ENCODE measurements at places on chromosomes 16 and 17.

DNA sequence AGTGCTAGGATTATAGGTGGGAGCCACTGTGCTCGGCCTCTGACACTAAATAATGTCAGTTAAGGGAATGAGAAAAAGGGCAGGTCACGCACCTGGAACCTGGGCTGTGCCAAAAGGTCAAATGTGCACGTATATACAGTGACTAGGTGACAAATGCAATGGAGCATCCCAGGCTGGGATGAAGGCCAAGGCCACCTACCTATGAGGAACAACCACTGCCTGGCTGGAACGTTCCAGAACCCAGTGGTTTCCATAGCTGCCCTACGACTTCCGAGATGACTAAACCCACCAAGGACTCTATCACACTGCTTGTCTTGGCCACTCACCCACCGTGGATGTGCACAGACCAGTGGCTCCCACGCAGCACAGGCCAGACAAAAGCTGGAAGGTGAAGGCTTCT is 16.1 kb downstream of the ZNF500 start:
- no peak for DNase-seq

- no peak for DNase-seq
Measured at GRCh38 chr16:72561-73548, at the start of gene RHBDF1. Gene RHBDF1 (minus strand): TSS chr16:72631. CDS start chr16:65015, 7,616 bp downstream.

- no peak for DNase-seq
Measured at GRCh38 chr17:36934692-36935630, 2.3 kb upstream of the LHX1 start.

DNA sequence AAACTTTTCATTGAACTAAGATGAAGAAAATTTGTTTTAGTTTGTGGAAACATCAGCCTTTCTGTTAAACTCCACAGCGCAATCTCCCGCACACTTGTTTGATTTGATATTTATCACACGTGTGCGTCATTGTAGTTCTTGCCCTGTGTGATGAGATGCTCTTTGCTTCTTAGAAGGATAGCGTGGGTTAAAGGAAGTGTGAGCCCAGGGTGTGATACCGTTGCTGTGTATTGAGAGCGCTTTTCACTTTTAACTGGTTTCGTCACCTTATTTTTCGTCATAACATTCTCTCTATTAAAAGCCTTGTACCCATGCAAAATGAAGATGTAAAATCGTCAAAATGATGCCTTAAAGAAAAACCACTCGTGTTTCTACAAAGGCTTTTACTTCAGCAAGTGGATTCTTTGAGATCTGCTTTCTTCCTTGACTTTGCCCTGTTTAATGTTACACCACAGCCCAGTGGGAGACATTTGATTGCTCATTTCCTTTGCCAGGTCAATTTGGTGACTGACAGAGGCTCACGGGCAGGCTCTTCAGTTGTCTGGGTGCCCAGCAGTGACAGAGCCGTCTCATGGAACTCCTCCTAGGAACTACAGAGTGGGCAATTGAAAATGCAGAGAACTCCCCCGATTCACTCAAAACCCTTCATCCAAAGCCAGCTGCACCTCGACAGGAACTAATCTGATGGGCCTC is 61.1 kb downstream of the RPA1 start:
- DNase-seq: no peak

GRCh38 chr16:67100569-67101310 is 9.0 kb upstream of the PHAF1 start:
- no peak for DNase-seq

DNA sequence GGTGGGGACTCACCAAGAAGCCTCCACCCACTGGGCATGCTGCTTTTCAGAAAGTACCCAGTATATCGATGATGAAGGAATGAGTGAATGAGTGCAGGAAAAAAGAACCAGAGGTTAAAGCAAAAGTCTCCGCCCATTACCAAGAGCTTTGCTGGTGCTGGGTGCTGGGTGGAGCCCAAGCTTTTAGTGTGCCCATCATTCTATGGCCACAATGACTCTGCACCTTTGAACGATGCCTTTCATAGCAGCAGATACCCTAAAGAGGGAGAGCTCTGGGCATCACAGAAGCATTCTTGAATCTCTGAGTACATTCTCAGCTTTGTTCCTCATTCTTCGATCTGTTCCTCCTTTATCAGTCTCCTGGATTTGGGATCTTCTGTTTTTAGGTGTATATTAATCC is 450.7 kb upstream of the CCL2 start:
- DNase-seq: no peak

GRCh38 chr17:16927641-16928321 is 44.1 kb downstream of the TNFRSF13B start:
- DNase-seq: no peak

DNA sequence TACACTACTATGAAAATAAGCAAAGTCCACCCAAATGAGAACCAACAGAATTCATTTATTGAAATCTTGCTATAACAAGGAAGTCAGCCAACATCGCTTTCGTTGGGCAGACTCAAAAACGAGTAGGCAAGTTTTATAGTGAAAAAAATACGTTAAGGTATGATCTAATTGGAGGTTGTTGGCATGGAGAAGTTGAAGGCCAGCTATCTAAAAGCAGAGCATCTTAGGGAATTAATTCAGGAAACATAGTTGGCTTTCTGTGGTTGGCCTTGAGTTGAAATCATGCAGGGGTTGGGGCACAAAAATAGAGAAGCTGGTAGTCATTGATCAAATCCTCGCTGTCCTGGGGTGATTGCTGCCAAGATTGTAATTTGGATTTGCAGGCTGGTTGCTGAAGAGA is 118.3 kb downstream of the PPM1E start:
- no peak for DNase-seq

DNA sequence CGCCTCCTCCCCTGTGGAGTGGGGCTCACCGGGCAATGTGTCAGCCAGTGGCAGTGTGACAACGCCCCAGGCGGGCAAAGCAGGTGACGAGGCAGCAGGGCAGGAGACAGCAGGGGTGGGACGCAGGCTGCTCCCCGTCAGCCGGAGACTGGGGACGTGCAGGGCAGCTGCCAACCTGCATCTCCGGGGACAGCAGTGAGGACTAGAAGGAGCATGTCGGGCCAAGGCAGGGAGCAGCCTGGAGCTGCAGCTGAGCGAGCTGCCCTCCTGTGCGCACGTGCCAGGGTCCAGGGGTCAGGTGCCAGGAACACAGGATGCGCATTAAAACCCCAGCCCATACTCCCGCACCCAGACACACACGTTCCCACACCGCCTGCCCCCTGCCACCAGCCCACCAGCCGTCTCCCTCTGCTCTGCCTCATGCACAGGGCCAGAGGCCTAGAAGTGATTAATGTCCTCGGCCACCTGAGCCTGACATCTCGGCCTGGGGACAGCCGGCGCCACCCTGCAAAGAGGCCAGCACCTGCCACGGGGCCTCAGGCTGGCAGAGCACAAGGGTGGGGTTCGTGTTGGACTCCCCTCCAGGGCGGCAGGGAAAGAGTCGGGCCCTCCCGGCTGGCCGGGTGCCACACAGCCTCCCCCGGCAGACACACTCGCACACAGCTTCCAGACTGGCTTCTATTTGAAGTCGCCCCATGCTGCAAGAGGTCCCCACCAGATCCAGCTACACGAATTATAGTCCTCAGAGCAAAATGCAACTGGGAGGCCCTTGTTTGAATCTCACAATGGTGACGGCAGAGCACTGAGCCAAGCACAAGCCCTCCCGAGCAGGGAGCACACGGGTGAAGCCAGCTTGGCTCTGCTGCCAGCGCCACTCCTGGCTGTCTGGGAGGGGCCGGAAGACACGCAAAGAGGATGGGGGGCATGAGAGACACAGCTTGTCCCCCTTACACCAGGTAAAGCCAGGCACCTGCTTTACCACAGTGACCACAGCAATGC is 90.4 kb downstream of the RBFOX3 start:
- no peak for DNase-seq

- DNase-seq: no peak
Measured at GRCh38 chr17:75876190-75876937, 2.0 kb downstream of the TRIM47 start.

GRCh38 chr16:28183484-28183883 is 28.3 kb downstream of the XPO6 start:
- DNase-seq: no peak

- DNase-seq: no peak
Measured at GRCh38 chr17:41614098-41614497, 1.5 kb upstream of the KRT16 start.

DNA sequence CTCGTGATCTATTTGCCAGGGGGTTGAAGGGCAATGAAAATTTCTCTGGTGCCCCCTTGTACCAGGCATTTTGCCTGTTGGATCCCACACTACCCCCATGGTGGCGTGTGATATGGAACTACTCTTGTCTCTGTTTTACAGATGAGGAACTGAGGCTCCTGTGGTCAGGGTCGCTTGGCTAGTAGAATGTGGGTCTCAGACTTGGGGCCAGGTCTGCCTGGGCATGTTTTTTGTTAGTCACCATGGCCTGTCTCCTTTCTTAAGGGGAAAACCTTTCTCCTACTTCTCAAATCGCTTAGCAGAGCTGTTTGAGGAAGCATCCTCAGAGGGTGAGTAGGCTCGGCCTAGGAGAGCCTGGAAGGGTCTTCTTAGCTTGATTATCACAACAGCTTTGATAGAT is 51.2 kb downstream of the CLEC16A start:
- DNase-seq: no peak

- DNase-seq: no peak
Measured at GRCh38 chr17:81513753-81514488, 1.3 kb upstream of the ACTG1 start.

DNA sequence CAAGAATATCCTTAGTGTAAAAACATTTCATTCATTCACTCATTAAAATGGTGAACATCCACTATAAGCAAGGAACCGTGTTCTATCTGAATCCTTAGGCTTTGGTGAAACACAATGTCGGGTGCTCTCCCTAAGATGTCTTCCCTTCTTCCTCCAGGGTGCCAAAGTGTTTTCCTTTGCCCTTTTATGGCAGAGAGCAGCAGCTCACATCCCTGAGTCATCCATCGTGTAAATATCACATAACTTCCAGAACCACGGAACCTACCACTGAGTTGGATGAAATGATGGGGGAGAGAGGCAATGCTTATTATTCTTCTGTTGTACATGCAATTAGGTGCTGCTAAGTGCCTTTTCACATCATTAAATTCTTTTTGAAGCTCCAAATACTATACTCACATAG is 50.2 kb downstream of the DNAH3 start:
- no peak for DNase-seq

GRCh38 chr17:42778570-42778969 is 1.8 kb upstream of the WNK4 start:
- DNase-seq: no peak

GRCh38 chr16:56066617-56067016 is 124.7 kb upstream of the GNAO1 start:
- no peak for DNase-seq

- no peak for DNase-seq
Measured at GRCh38 chr17:50593321-50593720, 32.8 kb downstream of the CACNA1G start.

GRCh38 chr17:28901866-28902818 is 737 bp downstream of the DHRS13 start:
- no peak for DNase-seq

- no peak for DNase-seq
Measured at GRCh38 chr17:14317383-14317782, 16.5 kb downstream of the HS3ST3B1 start.

DNA sequence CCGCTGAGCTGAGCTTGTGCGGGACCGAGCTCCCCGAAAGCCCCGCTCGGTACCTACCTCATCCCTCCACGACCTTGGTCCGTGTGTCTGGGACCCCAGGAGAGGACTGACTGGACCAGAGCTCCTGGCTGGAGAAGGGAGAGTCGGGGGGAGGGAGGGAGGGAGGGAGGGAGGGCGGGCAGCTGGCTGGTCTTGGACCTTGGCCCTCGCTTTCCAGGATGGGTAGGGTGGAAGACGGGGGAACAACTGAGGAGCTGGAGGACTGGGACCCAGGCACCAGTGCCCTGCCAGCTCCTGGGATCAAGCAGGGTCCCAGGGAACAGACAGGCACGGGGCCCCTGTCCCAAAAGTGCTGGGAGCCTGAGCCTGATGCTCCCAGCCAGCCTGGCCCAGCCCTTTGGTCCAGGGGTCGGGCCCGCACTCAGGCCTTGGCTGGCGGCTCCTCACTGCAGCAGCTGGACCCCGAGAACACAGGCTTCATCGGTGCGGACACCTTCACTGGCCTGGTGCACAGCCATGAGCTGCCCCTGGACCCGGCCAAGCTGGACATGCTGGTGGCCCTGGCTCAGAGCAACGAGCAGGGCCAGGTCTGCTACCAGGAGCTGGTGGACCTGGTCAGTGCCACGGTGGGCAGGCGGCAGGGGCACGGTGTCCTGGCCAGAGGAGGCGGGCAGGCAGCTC is 553 bp downstream of the RHBDL1 start:
- DNase-seq: no peak

- no peak for DNase-seq
Measured at GRCh38 chr17:55830699-55831471, 80.0 kb downstream of the PCTP start.

GRCh38 chr17:72826602-72827001 is 265.9 kb downstream of the SLC39A11 start:
- no peak for DNase-seq

- no peak for DNase-seq
Measured at GRCh38 chr16:24819462-24820040, 26.2 kb upstream of the SLC5A11 start.

DNA sequence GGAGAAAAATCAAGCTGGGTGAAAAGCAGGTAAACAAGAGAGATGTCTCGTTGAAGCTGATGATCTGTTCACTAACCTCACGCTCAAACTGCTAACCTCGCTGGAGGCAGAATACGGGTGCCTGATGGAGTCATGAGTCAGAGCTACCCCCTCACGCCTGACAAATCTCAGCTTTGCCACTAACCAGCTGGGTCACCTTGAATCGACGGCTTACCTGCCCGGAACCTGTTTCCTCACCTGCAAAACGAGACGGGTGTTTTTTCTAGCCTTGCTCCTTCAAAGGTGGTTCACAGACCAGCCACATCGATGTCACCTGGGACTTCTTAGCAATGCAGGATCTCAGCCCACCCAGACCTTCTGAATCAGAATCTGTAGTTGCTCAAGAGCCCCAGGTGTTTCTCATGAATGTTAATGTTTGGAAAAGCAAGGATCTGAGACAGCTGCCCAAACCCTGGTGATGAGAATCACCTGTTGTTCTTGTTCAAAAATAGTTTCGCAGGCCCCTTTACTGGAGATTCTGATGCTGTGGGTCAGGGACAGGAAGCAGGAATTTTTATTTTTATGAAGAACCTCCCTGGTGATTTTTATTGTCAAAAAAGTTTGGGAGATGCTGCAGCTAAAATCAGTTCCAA is 56.9 kb downstream of the MARCHF10 start:
- no peak for DNase-seq

GRCh38 chr17:77086433-77087010 is 54.2 kb upstream of the SEC14L1 start:
- no peak for DNase-seq

GRCh38 chr17:75371339-75371738 is 34.1 kb downstream of the GRB2 start:
- no peak for DNase-seq

DNA sequence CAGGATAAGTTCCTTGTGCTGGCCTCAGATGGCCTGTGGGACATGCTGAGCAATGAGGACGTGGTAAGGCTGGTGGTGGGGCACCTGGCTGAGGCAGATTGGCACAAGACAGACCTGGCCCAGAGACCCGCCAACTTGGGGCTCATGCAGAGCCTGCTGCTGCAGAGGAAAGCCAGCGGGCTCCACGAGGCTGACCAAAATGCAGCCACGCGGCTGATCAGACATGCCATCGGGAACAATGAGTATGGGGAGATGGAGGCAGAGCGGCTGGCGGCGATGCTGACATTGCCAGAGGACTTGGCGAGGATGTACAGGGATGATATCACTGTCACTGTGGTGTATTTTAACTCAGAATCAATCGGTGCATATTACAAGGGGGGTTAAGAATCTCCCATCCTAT is 5.2 kb downstream of the PDP2 start:
- no peak for DNase-seq
